SJSA1 (cell line): ENCODE measurements at places on chromosomes 3 and 15. TPM values are rescaled to one million over a fixed set of nuclear protein-coding genes. Genes with fewer than 3 reads are reported as not detected.

DNA sequence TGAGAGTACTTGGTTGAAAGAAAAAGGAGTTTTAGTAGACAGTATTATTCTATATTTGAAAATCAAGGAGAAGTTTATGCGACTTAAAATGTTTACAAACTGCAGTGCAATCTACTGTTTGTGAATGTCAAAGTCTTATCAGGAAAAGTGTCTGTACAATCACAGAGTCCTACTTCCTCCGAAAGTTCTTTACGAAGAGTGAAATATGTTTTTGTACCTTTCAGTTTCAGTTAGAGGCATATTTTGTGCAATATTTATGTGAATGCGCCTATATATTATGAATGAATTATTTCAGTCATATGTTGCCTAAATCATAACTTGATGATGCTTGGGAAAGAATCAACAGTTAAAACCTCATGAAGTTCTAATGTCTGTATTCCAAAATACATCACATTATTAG lies 31.5 kb downstream of the NGRN start:
- no peaks in the 10 kb centered on the region for H3K36me3 ChIP-seq
- H3K4me3 ChIP-seq, result no peak overlapping the region
- no peaks in the 10 kb centered on the region for H3K27me3 ChIP-seq
- peaks cover 4% of the 10 kb centered on the region for H3K4me1 ChIP-seq
- DNase-seq, result no peak
- H3K27ac ChIP-seq, result no peak overlapping the region

Gene GABRR3
- total RNA-seq, result not detected in 2 replicates

- no peaks in the 10 kb centered on the region for H3K27me3 ChIP-seq
- H3K27ac ChIP-seq, result no peak overlapping the region
- no peak for DNase-seq
These were observed 715.6 kb downstream of the ROBO1 start for GRCh38 chr3:79052054-79052681.

- H3K27ac ChIP-seq, result no peak overlapping the region
- H3K4me1 ChIP-seq, result no peaks in the 10 kb centered on the region
- H3K4me3 ChIP-seq, result no peak overlapping the region
- H3K36me3 ChIP-seq, result no peaks in the 10 kb centered on the region
These were observed 102.4 kb upstream of the RASGRP1 start for GRCh38 chr15:38666865-38667510.
